Activated gamma-delta T cell treated with anti-CD3 and anti-CD28 coated beads, Interleukin-2, amount 50 U/mL, for 16 hours (primary cell): ENCODE measurements at places on chromosomes 16 and 17.

DNA sequence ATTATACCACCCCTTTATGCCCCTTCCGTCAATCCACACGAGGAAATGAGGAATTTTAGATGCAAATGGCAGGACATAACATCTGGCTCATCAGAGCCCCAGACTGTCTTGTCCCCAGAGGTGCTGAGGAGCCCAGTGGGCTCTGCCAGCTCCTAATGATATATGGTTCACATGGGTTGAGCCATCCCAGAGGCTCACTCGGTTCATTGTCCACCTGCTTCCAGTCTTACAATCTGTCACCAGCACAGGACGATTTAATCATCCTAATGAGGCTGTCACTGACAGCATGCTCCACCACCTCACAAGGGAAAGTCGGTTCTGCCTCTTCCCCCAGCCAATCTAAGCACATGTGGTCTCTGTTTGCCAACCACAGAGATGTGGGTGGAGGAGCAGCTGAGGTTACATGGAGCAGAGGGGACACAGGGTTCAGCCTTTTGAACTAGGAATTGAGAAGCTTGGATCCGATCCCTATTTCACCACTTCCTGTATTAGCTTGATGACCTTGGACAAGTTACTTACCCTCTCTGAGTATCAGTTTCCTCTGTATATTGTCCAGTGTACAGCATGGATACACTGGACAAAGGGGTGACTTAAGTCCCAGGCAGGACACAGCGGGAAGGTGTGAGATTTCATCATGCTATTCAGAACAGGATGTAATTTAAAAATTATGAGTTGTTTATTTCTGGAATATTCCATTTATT, 27.0 kb upstream of the DHX8 start:
- DNase-seq: no peak

- DNase-seq: no peak
Observed at GRCh38 chr16:81659249-81659648, 119.8 kb upstream of the PLCG2 start.

DNA sequence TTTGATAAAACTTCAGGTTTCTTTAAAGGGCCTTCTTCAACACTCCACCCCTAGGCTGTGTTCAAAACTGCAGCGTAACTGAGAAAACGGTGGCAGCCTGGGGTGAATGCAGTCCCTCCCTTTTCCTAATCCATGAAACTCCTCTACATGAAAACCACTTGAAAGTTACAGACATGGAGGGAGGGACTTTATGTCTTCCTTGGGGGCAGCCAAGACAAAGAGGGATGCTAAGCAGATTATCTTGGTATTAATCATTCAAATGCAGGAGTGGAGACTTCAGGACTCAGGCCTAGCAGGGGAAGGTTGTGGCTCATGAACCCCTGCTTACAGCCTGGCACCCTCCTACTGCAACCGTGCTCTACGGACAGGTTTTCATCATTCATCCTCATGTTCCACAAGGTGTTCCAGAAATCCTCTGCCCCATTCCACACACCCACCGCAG, 46.8 kb downstream of the RNF112 start:
- no peak for DNase-seq

- DNase-seq: peak; percentile 50
Observed at GRCh38 chr17:43994272-43995149, 9.9 kb upstream of the NAGS start.

GRCh38 chr17:70517816-70518215, 348.5 kb downstream of the KCNJ2 start:
- no peak for DNase-seq

DNA sequence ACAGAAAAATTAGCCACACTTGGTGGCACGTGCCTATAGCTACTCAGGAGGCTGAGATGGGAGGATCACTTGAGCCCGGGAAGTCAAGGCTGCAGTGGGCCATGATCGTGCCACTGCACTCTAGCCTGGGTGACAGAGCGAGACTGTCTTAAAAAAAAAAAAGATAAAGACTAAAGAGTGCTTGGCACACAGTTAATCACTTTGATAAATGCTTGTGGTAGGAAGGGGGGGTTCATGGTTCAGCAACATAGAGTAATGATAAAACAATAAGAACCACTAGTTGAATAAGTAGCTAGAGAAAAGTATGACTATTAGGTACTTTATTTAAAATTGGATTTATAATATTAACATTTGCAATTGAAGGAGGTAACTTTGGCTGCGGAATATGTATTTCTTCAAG, 43.3 kb downstream of the USP32 start:
- DNase-seq: no peak

DNA sequence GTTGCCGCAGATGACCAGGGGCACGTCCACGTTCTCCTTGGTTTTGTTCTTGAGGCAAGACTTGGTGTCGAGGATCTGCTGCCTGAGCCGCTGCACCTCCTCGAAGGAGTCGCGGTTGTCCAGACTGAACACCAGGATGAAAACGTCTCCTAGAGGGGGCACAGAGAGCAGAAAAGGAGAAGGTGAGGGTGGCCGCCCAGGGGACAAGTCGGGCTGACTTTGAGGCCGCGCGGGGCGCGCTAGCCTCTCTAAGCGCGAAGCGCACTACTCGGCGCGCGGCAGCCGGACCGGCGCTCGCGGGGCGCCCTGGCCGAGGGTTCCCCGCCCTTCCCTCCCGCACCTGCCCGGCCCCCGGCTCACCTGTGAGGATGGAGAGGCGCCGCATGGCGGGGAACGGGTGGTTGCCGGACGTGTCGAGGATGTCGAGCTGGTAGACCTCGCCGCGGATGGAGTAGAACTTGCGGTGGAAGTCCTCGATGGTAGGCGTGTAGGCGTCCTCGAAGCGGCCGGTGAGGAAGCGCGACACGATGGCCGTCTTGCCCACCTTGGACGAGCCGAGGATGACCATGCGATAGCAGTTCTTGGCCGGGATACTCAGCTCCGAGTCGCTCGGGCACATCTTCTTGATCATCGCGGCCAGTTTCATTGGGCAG, 533 bp downstream of the RASD1 start:
- DNase-seq: no peak

- no peak for DNase-seq
Observed at GRCh38 chr17:44038604-44039011, 23.8 kb upstream of the TMEM101 start.
